Suppressor macrophage (primary cell): ENCODE measurements at places on chromosomes 3 and 15.

GRCh38 chr3:113625834-113626233 lies 70.6 kb downstream of the USF3 start:
- peak; percentile 42 for DNase-seq

GRCh38 chr3:52468336-52468735 lies 12.9 kb downstream of the NISCH start:
- peak; percentile 46 for DNase-seq

- peak; percentile 82 for DNase-seq
These were observed 25.6 kb downstream of the SQOR start for GRCh38 chr15:45660231-45660979.

DNA sequence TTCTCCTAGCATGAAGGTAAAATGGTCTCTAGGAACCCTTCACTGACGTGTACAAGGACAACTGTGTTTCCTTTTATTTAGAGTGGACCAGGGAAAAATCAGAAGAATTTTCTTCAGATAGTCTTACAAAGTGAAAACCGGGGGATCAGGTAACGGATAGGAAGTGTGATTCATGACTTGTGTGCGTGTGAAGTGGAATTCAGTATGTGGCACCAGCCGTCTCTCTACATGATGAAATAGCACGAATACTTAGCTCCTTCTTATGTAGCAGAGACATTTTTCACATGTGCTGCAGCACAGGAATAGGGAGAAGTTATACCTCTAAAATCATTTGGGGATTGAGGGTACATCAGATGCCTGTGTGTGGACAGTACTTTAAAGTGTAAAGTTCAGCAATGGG lies 159.2 kb downstream of the MEX3B start:
- DNase-seq, result no peak

DNA sequence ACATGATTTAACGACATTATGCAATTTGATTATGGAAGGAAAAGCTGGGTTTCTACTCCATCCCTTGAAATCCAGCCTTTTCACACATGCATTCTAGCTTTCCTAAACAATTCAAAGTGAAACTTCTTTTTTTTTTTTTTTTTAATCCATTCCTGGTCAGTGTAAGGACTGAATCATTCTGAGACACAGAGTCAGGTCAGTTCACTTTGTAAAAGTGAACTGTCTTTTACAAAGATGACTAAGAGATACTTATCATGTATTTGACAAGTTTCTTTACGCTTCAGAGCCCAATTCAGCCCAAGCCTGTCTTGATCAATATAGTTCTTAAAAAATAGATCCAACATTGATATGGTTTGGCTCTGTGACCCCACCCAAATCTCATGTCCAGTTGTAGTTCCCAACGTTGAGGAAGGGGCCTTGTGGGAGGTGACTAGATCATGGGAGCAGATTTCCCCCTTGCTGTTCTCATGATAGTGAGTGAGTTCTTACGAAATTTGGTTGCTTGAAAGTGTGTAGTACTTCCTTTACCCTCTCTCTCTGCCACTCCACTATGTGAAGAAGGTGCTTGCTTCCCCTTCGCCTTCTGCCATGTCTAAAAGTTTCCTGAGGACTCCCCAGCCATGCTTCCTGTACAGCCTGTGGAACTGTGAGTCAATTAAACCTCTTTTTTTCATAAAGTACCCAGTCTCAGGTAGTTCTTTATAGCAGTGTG lies 345.6 kb upstream of the THBS1 start:
- no peak for DNase-seq

DNA sequence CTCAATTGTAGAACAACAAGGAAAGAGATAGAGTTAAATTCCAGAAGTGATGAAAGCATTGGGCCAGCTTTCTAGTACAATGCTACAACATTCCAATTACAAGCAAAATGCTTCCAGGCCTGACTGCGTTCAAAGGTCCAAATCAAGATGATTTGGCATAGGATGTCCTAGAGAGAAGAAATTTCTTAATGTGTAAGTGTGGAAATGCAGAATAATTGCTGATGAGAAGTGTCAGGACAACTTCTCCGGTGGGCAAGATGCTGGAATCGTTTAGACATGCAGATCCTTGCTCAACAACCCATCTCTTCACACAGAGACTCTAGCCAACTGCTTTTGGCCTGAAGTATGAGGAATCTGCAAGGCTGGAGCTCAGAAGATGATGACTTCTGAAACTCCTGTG lies 71.1 kb upstream of the PDZRN3 start:
- DNase-seq, result no peak

DNA sequence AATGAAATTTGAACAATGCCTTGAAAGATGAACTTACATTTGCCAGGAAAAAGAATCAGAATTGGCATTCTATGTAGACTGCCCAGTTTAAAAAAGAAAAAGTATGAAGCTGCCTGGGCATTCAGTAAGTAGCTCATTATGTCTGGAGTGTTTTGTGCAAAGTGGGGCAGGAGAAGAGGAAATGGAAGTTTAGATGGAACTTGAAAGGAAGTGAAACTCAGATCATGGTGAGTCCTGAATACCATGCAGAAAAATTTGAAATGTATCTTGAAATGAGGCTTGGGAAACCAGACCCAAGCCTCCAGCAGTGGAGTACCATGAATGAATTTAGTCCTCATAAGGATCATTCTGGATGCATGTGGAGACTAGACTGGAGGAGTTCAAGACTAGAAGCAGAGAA lies 4.8 kb upstream of the MORC1 start:
- DNase-seq, result peak; percentile 52

- no peak for DNase-seq
These were observed 178.4 kb upstream of the CDIN1 start for GRCh38 chr15:36400936-36401585.
